ENCODE measurements at places on chromosomes 6 and 20.

GRCh38 chr6:121666814-121667213, 231.4 kb downstream of the GJA1 start:
- DNase-seq: no peak

- DNase-seq: no peak
Measured at GRCh38 chr6:56076033-56076432, 171.3 kb downstream of the COL21A1 start.

DNA sequence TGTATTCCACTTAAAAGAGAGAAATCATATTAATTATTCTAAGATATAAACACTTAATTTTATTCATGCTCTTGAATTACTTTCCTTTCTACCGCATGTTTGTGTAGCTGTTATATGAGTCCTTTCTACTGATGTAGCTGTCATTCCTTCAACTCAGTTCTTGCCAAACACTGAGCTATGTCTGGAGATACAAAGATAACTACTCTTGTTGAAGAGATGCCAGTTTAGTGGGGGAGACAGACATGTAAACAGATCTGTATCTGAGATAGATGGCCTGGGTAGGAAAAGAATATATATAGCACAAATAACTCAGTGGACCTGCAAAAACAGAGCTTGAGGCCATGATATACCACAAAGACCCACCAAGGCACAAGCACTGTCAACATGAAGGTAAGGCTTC, 157.3 kb downstream of the BTBD9 start:
- no peak for DNase-seq

- no peak for DNase-seq
Measured at GRCh38 chr20:11980263-11980662, 62.6 kb downstream of the BTBD3 start.

DNA sequence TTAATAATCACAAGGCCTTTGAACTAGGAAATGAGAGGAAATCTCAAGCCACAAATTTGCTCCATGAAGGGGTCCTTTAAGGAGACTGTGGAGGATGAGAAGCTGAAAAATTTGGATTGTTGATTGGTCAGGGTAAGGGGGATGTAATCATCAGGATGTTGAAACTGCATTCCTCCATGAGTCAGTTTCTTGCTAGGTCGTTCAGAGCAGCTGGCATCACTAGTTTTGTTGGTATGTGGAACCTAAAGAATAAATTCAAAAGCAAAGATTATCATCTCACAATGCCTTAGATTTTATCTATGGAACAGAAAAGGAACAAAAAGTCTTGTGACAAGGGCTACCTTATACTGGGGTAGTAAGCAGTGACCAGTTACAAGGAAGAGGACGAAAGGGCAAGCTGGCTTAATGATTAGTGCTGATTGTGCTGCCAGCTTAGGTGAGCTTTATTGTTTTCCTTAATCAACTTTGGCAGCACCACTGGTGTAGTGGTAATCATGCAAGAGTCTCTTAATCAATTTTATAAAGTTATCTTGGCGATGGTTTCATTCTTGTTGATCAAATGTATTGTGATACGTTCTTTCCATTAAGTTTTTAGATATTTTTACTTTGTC, 36.6 kb downstream of the CRISP2 start:
- no peak for DNase-seq

DNA sequence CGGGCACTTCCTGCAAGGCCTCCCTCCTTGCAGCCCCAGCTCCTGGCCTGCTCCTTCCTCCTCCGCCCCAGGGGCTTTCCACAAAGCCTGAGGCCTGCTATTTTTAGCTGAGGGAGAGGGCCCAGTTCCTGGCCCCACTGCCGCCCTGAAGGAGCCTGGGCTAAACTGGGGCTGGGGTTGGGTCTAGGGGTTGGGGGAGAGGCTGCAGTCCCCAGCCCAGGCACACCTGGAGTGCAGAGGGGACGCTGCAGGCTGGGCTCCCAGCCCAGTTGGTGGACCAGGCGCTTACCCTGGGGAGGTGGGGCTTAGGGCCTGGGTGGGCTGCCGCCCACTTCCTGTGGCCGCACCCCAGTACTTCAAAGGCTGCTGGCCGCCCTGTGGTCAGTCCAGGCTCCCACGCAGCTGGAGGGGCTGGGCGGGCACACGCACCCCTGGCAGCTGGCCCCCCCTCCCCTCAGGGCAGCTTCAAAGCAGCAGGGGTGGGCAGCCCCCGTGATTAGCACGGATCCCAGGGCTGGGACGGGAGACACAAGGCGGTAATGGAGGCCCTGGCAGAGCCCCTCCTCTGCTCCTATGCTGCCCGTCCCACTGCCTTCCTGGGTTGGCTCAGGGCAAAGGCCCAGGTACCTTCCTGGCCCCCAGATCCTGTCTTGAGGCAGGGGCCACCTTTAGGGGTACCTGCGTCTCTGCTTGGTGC, 7.1 kb upstream of the ABHD16B start:
- no peak for DNase-seq

- no peak for DNase-seq
Measured at GRCh38 chr20:61092251-61092650, 159.8 kb upstream of the CDH4 start.

- DNase-seq: no peak
Measured at GRCh38 chr6:54188846-54189245, 77.6 kb downstream of the MLIP start.
